NCI-H82 (cell line): ENCODE measurements at places on chromosomes 1 and 21.

- no peak for DNase-seq
Measured at GRCh38 chr21:43987509-43987908, 24.6 kb upstream of the TRAPPC10 start.

- DNase-seq, result no peak
Measured at GRCh38 chr1:47980501-47980900, 16.7 kb downstream of the TRABD2B start.

- peak; percentile 43 for DNase-seq
Measured at GRCh38 chr1:160884579-160884978, 401 bp downstream of the ITLN1 start.

GRCh38 chr21:37047079-37047478 is 25.8 kb downstream of the PIGP start:
- no peak for DNase-seq

GRCh38 chr1:7388141-7388487 is 383.0 kb upstream of the VAMP3 start:
- no peak for DNase-seq

- DNase-seq, result no peak
Measured at GRCh38 chr1:245997471-245998258, 509.4 kb downstream of the SMYD3 start.

- no peak for DNase-seq
Measured at GRCh38 chr21:34835526-34835925, 166.7 kb downstream of the CLIC6 start.

DNA sequence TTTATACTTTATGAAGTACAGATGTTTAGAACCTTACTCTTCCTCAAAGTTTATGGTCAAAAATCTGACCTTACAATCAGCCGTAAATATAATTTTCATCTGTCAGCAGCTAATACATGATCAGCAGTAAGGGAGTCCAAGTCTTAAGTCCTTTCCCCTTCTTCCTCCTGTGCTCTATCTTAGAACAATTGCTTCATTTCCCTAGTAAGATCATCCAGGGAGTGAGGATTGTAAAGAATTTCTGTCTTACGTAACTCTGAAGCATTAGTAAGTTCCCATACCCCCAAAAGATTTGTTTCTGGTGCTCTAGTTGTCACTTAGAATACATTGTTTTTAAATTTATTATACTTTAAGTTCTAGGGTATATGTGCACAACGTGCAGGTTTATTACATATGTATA is 2.1 kb downstream of the SETDB1 start:
- DNase-seq, result no peak

DNA sequence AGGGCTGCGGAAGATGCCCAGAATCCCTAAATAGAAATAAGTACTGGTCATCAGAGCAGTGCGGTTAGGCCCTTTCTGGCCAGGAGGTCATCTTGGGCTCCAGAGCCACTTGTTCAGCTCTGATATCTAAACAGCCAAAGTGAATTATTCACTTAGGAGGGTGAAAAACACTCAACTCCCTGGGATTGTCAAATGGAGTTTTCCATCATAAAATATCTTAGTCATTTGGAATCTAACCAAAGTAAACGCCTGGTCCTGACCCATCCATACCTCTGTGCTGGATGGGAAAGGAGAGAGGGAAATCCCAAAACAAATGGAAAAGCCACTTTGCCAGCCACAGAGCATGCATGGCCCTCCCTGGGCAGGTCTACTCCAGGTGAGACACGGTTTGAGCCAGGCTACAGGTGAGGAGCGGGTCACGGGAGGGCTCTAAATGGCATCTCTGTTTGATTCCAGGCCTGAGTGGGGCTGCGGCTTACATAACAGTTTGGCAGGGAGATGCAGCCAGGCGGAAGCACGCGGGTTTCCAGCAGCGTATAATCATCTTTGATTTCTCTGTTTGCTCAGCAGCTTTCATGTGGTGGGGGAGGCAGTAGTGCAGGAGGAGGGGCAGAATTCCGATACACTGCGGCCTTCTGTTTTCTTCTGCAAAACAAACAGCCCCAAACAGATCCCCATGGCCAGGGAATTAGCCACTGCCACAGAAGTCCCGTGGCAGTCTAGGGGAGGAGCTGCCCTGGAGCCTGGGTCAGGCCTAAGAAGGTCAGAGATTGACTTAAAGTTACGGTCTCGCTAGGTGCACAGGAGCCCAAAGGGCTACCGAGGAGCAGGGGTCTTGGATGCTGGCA is 59.1 kb upstream of the ZNF648 start:
- DNase-seq, result peak; percentile 11

DNA sequence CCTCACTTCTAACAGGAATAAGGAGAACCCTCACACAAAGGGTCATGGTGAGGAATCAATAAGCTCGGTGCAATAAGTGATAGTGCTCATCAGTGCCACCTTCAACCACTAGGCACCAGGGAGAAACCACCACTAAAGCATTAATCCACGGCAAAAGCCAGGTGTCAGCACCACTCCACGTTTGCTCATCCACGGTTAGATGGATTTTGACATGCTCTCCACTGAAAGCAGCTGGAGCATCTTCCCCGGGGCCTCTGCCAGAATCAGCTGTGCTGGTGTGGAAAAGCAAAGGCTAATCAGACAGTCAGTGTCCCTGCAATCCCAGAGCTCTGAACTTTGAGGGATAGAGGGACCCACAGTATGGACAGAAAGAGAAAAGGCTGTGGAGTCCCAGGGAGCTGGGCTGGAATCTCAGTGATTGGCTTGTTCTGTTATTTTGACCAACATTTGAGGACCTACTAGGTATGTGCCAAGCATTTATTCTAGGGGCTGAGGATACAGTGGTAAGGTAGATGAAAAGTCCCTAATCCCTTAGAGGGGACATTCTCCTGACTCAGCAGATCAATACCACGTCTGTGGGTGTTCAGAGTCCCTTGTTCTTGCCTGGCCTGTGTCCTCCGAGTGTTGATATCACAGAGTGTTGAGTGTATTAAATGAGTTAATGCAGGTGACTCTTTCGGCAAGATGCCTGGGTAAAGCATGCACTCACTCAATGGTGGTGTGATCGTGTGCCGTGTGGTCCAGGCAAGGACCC is 41.3 kb downstream of the FHAD1 start:
- DNase-seq, result no peak

- no peak for DNase-seq
Measured at GRCh38 chr21:44089001-44089911, 17.9 kb upstream of the PWP2 start.

GRCh38 chr21:33268737-33269441 is 2.7 kb downstream of the IL10RB start:
- DNase-seq, result no peak

- DNase-seq, result no peak
Measured at GRCh38 chr21:26565111-26565510, 8.0 kb downstream of the CYYR1 start.

- peak; percentile 93 for DNase-seq
Measured at GRCh38 chr1:94803517-94804441, 16.4 kb upstream of the SLC44A3 start.

DNA sequence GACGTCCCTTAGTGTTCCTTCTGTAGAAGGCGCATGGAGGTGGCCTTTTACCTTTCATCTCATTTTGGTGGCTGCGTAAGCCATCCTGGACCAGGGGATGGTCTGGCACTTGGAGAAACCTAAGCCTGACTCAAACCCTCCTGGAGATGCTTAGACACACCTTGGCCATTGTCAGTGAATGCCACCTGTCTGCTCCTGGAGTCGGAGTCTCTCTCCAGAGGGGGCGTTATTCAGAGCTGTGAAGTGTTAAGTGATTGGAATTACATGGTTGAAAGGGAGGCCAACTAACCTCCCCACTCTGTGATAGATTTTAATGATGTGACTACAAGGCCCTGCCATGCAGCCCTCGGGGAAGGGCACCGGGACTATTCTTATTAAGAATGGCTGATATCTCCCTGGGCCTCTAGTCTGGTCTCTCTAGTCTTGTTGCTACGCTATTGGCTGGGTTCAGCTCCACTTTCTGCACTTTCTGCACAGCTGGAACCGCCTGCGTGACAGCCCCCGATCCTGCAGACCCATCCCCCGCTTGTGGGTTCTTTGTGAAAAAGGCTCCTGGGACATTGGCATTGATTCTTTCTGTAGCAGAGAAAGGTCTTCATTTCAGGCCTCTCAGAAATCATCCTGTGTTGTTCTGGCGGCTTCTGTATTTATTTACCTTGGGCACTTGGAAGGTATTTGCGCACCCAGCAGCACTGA is 4.2 kb downstream of the RASSF5 start:
- DNase-seq, result no peak

DNA sequence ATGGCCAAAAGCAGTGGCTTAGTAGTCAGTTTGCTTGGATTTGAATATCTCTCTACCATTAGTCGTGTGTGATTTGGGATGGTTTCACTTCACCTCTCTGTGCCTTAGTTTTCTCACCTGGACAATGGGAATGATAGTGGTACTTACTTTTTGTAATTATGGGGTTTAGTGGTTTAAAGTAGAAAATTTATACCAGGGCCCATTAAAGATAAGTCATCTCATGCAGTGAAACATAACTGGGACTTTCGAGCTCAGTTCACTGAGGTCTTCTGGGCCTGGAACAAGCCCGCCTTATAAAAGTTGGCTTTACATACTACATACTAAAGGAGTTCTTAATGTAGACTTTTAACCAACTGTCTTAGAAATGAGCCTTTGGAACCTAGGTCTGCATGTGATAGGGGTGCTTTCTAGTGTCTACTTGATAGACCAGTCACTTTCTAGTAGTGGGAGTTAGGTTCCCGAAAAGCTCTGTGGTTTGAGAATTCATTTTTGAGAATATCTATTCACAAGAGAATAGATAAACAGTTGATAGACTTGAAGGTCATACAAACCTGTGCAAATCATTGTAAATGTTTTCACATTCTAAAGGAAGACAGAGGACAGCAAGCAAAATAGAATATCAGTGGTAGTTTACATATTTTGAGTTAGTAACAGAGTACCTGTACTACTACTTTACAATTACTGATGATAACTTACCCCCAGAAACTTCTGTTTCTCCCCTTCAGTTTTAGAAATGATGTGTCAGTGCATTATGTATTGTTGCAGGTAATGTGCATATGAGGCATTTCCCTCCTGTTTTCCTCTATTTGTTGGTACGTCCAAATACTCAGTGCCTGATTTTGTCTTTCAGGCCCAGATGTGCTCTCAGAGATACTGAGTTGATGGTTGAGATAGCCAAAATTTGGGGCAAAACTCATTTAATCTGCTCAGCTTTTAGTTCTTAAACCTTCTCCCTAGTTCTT is 48.0 kb downstream of the DYRK1A start:
- DNase-seq, result no peak

DNA sequence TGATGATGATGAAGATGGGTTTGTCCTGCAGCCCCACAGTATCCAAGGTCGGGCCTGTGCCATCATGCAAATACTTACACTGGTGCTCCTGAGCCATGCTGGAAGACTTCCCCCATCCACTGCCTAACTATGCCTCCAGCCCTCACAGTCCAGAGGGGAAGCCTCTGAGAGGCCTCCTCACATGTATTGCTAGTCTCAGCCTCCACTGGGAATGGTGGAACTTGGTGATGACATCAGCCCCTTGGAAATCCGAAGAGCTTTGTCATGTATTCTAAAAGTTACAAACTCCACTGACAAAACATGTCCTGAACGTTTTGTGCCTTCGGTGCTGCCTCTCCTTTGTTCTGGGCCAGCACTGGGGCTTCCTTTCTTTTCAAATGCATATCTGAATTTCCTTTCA is 61.1 kb upstream of the DMRTB1 start:
- no peak for DNase-seq
